ENCODE measurements at places on chromosomes 1 and 21.

DNA sequence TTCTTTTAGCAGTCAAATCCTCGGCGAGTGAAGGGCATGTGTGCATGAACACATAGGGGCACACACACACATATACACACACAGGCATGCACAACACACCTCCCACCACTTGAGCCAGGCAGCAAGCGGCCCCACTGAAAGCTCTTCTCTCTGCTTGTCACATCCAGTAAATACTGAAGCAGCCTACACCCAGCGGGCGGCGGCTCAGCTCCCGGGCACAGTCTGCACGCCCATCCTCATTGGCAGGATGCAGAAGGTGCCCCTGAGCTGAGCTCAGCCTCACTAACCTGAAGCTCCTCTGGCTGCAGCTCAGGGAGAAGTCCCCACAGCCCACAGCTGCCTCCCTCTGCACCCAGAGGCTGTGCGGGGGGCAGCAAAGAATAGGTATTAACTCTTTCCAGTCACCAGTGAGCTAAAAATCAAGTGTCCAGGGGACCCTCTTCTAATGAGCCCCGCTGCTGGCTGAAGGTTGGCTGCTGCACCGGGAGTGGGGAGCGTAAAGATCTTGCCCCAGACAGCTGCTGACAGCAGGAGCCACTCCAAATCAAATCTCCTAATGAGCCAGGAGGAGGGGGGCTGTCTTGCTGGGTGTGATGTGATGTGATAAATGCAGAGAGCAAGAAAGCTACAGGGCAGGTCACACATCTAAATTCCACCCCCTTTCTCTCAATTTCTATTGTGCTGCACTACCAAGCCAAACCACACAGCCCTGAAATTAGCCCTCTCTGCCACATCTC, 12.5 kb downstream of the RGS8 start:
- DNase-seq, result no peak

- DNase-seq, result no peak
These were observed 10.7 kb downstream of the DHRS3 start for GRCh38 chr1:12607263-12607662.

DNA sequence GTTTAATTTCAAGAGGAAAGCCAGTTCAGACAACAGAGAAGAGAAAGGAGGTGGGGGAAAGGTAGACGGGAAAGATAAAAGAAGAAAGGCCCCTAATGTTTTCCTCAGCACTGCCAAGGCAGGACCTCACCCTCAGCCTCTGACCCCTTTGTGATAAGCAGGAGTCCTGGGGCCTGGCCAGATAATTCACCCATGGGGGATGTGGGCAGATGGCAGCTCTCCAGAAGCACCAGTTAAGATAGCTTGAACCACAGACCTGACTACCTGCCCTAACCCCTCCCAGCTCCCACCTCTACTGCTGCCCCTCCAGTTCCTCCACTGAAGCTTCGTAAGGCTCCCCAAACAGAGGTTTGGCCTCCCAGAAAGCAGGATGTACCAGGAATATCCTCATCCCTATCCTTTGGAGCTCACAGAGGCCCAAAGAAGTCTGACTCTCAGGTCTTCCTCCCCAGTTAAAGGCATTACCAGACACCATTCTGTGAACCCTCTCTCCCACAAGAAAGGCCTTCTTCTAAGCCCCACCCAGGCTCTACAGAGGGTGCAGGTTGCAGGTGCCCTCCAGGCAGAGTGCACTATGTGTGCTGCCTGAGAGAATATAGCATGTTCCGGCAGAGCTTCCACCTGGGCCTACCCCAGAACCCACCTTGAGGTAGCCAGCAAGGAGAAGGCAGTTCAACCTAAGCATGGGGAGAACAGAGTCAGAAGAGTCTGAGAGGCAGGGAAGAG, 9.2 kb upstream of the SNAPIN start:
- DNase-seq, result no peak

DNA sequence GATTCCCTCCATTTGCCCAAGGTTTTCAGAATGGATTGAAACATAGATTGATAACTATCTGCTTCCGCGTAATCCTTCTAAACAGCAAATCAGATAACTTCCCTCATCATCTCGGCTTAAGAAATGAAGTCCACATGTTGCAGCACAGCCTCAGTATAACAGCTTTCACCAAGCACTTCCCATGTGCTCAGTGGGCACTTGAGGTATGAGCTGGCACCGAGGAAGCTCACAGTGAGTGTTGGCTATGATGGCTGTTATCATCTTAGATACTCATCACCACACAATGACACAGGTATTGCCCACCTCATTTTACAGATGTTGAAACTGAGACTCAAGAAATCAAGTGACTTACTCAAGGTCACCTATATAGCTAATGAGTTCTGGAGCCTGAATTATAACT, 43.2 kb downstream of the RCSD1 start:
- DNase-seq, result no peak

GRCh38 chr21:44814498-44815023, 3.3 kb downstream of the SUMO3 start:
- DNase-seq, result no peak

DNA sequence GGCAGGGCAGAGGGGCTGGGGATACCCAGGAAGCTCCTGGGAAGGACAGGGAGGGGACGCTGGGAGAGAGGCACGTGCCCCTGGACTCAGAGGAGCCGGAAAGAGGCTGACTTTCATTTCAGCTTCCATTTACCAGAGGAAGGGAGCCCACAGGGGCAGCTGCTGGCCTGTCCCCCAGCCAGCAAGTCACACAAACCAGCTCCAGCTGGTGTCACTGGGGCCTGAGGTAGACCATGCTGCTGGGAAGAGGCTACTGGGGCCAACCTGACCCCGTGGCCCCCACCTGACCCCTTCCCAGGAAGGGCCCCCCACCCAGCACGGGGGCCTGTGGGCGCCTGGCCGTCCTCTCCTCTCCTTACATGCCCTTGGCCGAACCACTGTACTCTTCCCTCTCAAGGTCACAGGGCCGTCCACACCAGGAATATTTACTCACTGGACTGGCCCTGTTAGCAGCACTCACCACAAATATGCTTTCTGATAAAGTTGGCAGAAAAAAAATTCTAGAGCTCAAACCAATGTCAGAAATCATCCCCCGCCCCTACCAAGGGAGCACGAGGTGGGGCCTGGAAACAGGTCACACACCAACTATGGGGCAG, 110.5 kb downstream of the CASZ1 start:
- no peak for DNase-seq

- DNase-seq, result no peak
These were observed 8.5 kb upstream of the AKNAD1 start for GRCh38 chr1:108865316-108865910.

DNA sequence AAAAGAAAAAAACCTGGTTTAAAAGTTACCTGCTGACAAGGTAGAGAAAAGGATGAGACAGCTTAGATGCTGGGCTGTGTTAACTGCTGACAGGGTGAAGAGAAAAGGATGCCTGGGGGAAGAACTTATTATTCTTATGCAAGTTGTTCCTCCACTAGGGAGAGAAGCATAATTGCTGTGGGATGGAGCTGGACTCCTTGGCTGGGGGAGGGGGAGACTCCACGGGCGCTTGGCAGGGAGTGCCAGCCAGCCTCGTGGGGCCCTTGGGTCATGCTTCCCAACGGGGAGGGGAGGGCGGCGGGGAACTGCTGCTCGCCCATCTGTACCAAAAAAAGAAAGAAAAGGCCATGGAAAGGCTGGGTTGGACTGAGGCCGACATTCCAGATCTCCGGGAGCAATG, 47.2 kb downstream of the SYCP1 start:
- DNase-seq, result peak; percentile 4

DNA sequence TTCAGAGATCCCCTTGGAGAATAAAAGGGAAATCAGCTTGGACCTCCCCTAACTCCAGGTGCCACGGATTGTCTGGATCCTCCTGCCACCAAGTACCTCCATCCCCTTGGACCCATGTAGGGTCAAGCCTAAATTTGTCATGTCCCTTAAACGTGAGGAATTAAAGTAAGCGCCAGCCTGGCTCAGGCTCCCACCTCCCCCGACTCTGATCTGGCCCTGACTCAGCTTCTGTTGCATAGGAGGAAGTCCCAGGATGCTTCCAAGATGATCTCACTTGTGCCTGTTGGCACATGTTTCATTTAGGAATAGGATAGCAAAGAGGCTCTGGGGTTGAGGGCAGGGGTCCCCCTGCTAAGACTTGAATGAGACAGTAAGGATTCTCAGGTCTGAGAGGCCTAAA, 231.9 kb upstream of the JUN start:
- DNase-seq, result no peak

GRCh38 chr21:27464648-27465047, 497.8 kb upstream of the ADAMTS5 start:
- DNase-seq, result no peak

- DNase-seq, result no peak
These were observed 21.4 kb upstream of the LRRN2 start for GRCh38 chr1:204706838-204707509.

DNA sequence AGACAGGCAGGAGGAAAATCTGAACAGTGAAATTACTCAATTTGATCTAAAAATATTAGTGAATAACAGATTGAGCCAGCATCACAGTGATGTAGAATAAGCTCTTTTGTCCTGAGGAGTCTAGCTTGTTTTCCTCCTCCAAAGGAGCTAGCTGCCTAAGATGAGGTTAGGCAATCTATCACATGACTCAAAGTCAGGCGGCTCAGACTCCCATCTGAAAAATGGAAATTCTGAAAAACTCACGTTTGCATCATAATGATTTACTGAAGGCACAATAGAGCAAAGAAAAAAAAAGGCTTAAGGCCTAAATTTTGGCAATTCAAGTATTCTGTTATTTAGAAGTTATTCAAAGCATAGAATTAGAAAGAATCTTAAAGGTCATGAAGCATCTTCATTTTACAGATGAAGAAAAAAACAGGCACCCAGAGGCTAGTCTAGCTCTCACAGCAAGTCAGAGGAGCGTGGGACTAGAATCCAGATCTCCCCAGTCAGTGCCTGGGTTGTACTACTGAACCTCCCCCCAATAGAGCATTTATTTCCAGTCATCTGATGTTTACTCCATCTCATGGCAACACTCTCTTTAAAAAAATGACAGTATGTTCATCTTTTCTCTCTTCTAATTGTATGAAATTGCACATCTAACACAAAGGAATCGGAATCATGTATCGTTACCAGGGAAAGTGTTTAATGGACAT, 62.5 kb upstream of the ATF3 start:
- DNase-seq, result no peak

DNA sequence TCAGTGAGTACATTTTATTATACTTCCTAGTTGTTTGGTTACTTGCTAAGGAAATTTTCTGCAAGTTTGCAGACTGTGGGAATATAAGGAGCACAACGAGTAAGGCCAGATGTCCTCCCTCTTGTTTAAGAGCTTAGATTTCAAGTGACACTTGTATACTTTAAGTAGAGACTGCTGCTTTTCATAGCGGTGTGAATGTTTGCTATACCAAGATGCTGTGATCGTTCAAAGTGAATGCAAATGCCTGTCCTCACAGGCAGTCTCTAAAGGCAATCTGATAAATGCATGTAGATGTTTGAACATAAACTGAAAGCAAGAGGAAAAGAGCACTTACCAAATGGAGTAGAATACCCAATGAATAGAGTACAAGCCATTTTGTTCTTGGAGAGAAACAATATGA, 226.4 kb downstream of the NRIP1 start:
- no peak for DNase-seq

DNA sequence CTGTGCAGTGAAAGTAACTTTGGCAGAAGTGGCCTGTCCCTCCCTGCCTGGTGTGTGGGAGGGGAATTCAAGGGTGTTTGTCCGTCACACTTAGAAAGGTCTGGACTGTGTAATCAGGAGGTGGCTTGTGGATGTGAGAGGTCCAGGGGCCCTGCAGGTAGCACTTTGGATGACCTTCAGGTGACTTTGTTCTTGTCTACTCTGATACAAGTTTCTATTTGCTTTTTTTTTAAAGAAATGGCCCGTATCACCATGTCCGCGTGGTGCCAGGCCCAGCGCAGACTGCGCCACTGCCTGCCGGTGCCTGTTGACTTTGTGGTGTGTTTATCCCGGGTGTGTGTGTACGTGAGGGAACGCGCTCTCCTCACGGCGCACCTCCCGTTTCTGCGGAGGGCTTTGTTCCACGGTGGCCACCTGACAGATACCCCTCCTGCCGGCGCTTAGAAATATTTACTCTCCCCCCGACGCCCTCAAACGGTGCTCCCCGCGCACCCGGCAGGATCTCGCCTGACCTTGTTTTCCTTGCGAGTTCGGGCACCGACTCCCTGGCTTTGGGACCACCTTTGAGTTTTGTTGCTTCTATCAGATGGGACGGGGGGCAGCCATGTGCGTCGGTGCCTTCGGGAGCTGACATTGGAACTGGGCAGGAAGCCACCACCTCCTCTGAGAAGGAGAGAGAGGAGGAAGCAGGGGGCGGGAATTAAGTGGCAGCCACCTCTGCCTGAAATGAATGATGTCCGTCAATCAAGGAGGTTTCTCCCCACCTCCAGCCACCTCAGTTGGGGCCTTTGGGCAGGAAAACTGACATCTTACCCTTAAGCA, 119.4 kb downstream of the PRDM16 start:
- no peak for DNase-seq

DNA sequence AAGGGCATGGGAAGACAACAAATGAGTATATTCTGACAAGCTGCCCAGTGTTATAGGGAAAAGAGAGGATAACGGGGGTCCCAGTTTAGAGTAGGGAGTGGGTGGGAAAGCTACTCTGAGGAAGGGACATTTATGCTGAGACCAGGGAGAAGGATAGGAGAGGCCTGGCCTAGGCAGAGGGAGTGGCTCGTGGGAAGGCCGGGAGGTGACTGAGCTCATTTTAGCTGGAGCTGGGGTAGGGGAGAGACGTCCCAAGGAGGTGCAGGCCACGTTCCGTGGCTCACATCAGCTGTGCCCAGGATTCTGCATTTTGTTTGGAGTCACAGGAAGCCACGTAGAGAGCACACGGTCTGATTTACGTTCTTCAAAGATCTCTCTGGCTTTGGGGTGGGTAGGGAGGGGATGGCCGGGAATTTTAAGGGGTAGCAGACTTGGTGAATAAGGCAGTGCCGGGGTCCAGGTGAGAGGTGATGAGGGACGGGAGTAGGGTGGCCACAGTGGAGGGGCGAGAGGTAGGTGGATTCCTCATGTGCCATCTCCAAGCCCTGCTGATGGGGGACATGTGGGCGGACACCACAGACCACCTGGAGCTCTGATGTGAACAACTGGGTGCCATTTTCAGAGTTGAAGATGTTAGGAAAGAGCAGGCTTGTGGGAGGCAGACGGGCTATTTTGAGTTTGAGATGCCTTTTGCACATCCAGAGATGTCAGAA, 4.7 kb downstream of the TINAGL1 start:
- DNase-seq, result no peak

GRCh38 chr1:221839782-221840395, 98.0 kb upstream of the DUSP10 start:
- DNase-seq, result no peak

DNA sequence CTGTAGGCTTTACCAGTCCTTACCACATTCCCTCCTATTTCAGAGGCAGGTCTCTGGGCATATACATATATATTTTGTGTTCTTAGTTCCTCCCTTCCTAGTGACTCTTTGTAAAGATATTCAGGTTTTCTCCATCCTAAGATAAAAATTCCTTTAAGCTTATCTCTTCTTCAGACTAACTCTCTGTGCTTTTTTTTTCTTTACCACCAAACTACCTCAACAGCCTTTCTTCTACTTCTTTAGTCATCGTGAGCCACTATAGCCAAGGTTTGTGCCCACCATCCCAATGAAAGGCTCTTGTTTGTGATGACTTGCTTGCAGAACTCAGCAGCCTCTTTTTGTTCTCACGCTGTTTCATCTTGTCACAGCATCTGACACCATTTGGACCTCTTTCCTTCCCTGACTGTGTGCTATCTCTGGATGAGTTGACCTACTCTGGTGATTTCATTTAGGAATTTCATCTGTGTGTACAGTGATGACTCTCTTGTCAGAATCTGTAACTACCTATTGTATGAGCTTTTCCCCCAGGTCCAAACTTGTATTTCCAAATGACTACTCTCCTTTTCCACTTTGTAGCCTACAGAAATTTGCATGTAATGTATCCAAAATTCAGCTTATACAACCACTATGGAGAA, 59.0 kb upstream of the MACF1 start:
- no peak for DNase-seq

- no peak for DNase-seq
These were observed 87.8 kb upstream of the MAP1LC3C start for GRCh38 chr1:242086706-242087105.

All from hypothalamus (tissue), 51 donors.